Subcutaneous adipose tissue (tissue), 4 donors: ENCODE measurements at places on chromosomes 2 and 18. TPM values are rescaled to one million over a fixed set of nuclear protein-coding genes. Genes with fewer than 3 reads are reported as not detected.

MAP3K20 gene
- total RNA-seq = 63.3 TPM

GTF3C2 gene
- 43.0 TPM for total RNA-seq

HES6 gene
- 6.8 TPM for total RNA-seq

RGPD3 gene
- 0.85 TPM for total RNA-seq

BARD1 gene
- 5.4 TPM for total RNA-seq

MEP1B gene
- total RNA-seq = not detected

METTL21A gene
- total RNA-seq = 11.0 TPM

CFAP210 gene
- not detected for total RNA-seq

RTP5 gene
- total RNA-seq = not detected

CCDC141 gene
- total RNA-seq = 26.4 TPM

ADAM23 gene
- 0.19 TPM for total RNA-seq

POTEE gene
- not detected for total RNA-seq

FAM237A gene
- total RNA-seq = not detected

LCT gene
- total RNA-seq = not detected

MYO5B gene
- 1.3 TPM for total RNA-seq

PID1 gene
- total RNA-seq = 25.8 TPM

RAB31 gene
- 24.5 TPM for total RNA-seq

UGT1A4 gene
- total RNA-seq = not detected

TNFRSF11A gene
- 0.94 TPM for total RNA-seq

TUBB8B gene
- total RNA-seq = not detected

MAL gene
- total RNA-seq = not detected

SERPINB10 gene
- total RNA-seq = not detected

ATP8B1 gene
- 9.7 TPM for total RNA-seq

UXS1 gene
- total RNA-seq = 19.6 TPM

TMEM17 gene
- 1.7 TPM for total RNA-seq

CABLES1 gene
- total RNA-seq = 22.5 TPM

ELOA2 gene
- not detected for total RNA-seq

MTCL1 gene
- total RNA-seq = 2.2 TPM

PJVK gene
- 7.3 TPM for total RNA-seq

CHAC2 gene
- total RNA-seq = 5.9 TPM

PLCD4 gene
- 1.5 TPM for total RNA-seq

UPP2 gene
- not detected for total RNA-seq

CCDC74A gene
- 6.3 TPM for total RNA-seq

SULT1C4 gene
- total RNA-seq = 4.0 TPM

FNDC4 gene
- total RNA-seq = 54.9 TPM

RAX gene
- total RNA-seq = not detected

ASXL3 gene
- total RNA-seq = 1.5 TPM

UGT1A7 gene
- total RNA-seq = not detected

SALL3 gene
- total RNA-seq = not detected

CASP10 gene
- 26.5 TPM for total RNA-seq

NOSTRIN gene
- 97.5 TPM for total RNA-seq

NPC1 gene
- total RNA-seq = 66.2 TPM

CCL20 gene
- not detected for total RNA-seq

ACOXL gene
- total RNA-seq = not detected

HOXD10 gene
- 0.17 TPM for total RNA-seq

TMEM178A gene
- 6.2 TPM for total RNA-seq

FAM110C gene
- total RNA-seq = not detected

ANKRD30BL gene
- not detected for total RNA-seq

XIRP2 gene
- not detected for total RNA-seq

MYOM1 gene
- total RNA-seq = 4.1 TPM

AAK1 gene
- 55.9 TPM for total RNA-seq

DSG2 gene
- total RNA-seq = 10.8 TPM

LRATD1 gene
- total RNA-seq = 1.5 TPM
